ENCODE measurements at places on chromosomes 5 and 9.
A peak's percentile ranks its signal among the peaks of the same experiment; 100 is the strongest.

GRCh38 chr9:120937127-120937526, 10.5 kb upstream of the TRAF1 start:
- H3K4me3 ChIP-seq, result peak overlapping the region; percentile 24
- no peak for DNase-seq
- H3K4me1 ChIP-seq, result peaks cover 37% of the 10 kb centered on the region
- peak overlapping the region; percentile 78 for H3K27ac ChIP-seq
- H3K27me3 ChIP-seq, result no peaks in the 10 kb centered on the region

DNA sequence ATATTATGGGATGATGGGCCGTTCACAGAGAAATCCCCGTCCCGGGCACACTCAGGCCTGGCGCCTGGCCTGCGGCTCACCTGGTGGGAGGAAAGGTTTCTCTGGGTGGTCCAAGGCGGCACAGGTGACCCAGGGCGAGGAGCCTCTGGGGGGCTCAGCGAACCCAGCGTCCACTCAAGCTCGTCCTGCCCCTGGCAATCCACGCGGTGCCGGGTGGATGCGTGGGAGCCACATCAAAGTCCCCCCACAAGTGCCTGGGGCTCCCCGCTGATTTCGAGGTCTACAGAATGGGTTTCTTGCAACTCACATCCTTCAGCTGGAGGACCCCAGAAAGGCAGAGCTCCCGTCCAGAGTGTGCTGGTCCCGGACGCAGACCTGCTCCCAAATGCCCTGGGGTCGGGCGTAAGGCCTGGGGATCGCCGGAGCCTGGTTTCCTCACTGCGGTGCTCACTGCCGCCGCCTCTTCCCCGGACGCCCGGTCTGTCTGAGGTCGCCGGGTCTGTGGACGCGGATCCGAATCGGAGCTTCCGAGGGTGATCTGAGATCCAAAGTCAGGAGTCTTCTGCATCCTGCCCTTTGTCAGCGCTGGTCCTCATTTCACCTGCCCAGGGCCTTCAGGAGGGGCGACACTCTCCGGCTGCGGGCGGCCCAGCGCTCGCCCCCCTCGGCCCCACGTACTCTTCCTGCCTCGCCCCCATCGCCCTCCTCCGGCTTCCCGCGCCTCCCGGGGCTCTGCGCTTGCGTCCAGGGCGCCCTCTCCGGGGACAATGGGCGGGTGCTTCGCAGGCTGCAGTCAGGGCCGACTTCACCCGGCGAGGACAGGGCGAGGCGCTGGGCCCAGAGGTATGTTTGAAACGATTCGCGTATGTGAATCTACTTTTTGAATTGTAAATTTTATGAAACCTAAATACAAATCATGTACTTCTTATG, 20.0 kb upstream of the RUFY1 start:
- peak; percentile 87 for DNase-seq
- H3K27ac ChIP-seq, result peak overlapping the region; percentile 76
- H3K27me3 ChIP-seq, result no peaks in the 10 kb centered on the region

DNA sequence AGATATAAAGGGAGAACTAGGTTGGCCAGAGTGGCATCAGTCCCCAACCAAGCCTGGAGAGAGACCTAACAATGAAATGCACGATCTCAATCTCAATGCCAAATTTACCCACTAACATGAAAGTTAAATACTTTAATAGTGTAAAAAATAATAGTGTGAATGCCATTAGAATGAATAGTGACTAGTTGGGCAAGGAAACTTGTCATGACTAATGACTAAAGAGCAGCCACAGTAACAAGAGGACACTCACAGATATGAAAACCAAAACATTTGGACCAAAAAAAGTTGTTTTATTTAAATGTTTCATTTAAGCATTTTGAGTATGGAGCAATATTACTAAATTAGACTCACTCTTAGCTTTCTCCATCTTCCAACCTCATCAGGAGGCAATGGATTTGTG, 1853.8 kb downstream of the EFNA5 start:
- no peaks in the 10 kb centered on the region for H3K4me1 ChIP-seq
- H3K27ac ChIP-seq, result no peak overlapping the region
- DNase-seq, result no peak
- no peak overlapping the region for H3K4me3 ChIP-seq

GRCh38 chr9:16579872-16580432, 290.5 kb downstream of the BNC2 start:
- H3K27me3 ChIP-seq, result no peaks in the 10 kb centered on the region
- H3K27ac ChIP-seq, result no peak overlapping the region
- H3K4me1 ChIP-seq, result no peaks in the 10 kb centered on the region
- no peak overlapping the region for H3K4me3 ChIP-seq
- DNase-seq, result no peak
- H3K36me3 ChIP-seq, result no peaks in the 10 kb centered on the region

DNA sequence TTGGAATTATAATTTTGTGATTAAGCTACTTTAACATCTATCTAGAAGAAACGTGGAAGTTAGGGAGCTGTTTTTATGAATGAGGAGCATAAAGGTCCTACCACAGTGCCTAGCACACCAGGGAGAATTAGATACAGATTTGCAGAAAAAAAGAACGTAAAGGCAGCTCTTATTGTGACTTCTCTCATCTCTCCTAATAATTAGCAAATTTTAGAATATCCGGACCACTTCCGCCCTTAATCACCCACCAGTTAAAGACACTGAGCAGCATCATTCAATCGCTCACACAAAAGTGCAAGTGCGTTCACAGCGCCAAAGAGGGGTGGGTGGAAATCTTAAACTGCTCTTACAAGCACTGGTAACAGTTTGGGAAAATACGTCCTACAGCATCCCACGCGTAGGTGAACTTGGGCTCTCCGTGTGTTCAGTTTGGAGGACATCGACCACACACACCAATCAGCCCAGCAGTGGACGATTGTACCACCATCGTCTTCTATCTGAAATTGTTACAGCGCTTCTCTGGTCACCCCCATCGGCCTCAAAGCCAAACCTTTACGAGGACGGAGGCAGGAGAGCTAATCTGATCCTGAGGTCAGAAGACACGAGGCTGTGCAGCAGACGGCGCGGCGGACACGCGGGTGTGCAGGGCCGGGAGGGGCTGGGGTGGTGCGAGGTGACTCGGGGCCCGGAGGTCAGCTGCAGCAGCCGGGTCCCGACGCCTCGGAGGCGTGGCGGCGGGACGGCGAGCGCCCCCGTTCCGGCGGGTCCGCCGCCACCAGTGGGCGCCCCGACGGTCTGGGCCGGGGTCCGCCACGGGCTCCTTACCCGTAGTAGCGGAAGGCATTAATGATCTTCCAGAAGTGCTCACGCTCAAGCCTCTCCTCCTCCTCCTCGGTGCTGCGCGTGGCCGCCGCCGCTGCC, 646 bp downstream of the CARNMT1 start:
- peak; percentile 49 for DNase-seq
- peaks cover 3% of the 10 kb centered on the region for H3K36me3 ChIP-seq
- peak overlapping the region; percentile 89 for H3K27ac ChIP-seq
- H3K4me1 ChIP-seq, result peaks cover 45% of the 10 kb centered on the region
- H3K27me3 ChIP-seq, result no peaks in the 10 kb centered on the region
- H3K4me3 ChIP-seq, result peak overlapping the region; percentile 51

DNA sequence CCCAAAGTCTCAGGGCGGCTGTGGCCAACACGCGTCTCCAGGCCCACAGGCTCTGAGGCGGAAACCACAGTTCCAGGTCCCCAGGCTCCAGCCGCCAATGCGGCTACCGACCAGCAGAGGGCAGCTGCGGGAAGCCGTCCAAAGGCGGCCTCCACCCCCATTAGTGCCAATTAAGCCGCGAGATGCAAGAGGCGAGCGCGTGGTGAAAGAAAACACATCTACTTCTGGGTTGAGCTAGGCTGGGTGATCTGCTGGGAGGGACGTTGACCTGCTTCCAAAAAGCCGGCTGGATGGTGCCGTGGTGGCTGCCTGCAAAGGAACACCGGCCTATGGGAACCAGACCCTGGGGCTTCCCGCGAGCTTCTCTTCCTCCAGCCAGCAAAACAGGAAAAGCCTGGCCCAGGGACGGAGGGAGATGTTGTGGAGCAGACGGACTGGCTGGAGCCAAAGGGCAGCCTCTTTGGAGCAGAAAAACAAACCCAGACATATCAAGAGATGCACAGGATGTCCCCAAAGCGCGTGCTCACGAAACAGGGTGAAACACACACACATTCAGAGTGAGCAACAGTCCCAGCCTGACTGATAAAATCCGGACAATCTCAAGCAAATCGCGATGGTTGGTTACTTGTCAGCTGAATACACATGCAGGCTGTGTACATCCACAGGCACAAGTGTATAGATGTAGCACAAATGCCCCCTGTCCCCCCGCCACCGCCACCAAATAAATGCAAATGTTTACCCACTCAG, 187.1 kb upstream of the BRINP1 start:
- no peaks in the 10 kb centered on the region for H3K36me3 ChIP-seq
- DNase-seq, result peak; percentile 32
- H3K27ac ChIP-seq, result no peak overlapping the region

DNA sequence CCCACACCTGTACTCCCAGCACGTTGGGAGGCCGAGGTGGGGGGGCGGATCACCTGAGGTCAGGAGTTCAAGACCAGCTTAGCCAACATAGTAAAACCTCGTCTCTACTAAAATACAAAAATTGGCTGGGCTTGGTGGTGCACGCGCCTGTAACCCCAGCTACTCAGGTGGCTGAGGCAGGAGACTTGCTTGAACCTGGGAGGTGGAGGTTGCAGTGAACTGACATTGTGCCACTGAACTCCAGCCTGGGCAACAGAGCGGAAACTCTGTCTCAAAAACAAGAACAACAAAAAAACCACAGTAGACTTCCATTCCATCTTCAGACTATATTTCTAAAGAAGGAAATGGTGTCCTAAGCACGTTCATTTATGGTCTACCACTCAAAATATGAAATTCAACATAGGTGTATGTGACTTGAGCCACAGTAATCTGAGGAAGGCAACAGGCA, 14.2 kb upstream of the SERINC5 start:
- DNase-seq, result no peak
- no peak overlapping the region for H3K4me3 ChIP-seq
- H3K27me3 ChIP-seq, result no peaks in the 10 kb centered on the region
- H3K4me1 ChIP-seq, result peaks cover 8% of the 10 kb centered on the region

DNA sequence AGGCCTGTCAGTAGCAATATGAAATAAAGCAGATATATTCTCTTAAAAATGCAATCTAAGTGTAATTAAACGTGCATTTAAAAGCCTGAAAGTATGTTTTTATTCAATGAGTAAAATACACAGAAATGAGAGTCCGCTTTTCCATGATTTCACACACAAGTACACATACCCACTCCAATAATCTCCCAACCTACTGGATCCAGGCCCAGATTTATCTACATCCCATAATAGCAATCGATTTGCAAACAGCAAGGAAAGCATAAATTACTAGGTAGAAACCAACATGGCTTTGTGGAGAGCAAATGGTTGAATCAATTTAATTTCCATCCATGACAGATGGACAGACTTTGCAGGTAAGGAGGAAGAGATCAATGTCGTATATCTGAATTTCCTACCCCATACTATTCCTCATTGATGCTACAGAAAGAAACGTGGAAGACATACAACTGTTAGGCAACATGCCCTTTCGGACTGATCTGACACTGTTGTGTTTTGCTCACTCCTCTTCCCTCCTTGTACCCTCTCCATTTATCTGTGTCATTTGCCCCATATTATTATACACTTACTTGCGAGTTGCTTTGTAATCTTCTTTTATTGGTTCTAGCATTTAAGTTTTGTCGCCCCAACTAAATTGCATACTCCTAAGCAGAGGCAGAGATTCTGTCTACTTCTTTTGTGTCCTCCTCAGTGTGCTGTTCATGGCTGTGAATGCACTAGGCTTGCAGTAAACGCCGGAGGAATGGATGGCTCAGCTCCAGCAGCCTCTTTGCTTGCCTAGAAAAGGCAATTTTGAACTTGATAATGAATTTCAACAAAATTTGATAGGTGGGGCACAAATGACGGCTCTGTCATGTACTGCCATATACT, 133.6 kb downstream of the NFIB start:
- H3K4me1 ChIP-seq, result no peaks in the 10 kb centered on the region
- no peak overlapping the region for H3K27ac ChIP-seq
- H3K4me3 ChIP-seq, result no peak overlapping the region
- H3K36me3 ChIP-seq, result no peaks in the 10 kb centered on the region

DNA sequence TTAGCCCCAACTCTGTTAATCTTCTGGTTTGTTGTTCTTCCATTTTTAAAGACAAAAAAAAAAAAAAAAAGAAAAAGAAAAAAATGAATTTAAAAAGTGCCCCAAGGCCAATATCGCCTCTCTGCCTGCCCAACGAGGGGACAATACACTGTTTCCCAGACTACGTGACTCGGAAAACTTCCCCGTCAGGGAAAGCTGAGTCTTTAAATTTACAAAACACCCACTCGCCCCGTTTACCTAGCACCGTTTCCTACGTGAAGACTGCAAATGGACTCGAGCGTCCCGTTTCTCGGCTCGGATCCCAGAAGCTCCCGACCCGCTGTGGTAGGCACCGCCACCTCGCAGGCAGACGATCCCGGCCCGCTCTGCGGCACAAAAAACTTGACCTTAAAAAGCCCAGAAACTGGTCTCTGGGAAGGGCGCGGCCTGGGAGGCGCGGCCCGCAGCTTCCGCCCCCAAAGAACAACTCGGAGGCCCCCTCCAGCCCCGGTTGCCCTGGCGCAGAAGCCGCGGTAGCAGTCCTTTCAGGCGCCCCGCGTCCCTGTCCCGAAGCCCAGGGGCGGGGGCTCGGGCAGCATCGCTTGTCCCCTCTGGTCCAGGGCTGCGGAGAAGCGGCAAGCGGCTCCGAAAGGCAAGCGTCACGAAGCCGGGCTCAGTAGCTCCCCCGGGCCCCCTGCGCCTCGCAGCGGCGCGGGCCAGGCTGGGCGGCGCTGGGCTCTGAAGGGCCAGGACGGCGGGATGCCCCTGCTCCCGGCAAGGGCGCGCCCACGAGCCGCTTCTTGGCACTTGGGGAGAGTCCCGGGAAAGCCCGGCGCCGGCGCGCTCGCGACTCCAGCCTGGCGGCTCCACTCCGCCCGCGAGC, at the start of gene GCNT4:
Gene GCNT4, minus strand, starts transcription at position 367 of the 862 bp plus-strand sequence. CDS start 22,521 bp downstream, outside the sequence.
- H3K4me3 ChIP-seq, result peak within 1 kb of the TSS; percentile 67
- peaks cover 59% of the 10 kb centered on the region for H3K27me3 ChIP-seq
- H3K36me3 ChIP-seq, result no peaks in the 10 kb centered on the region
- H3K27ac ChIP-seq, result peak within 1 kb of the TSS; percentile 30
- peaks cover 27% of the 10 kb centered on the region for H3K4me1 ChIP-seq
- peak; percentile 37 for DNase-seq

All from DND-41 (cell line).